ENCODE measurements at places on chromosomes 7 and 10.

- no peak for DNase-seq
Observed at GRCh38 chr10:30455816-30456215, 21.8 kb downstream of the MAP3K8 start.

- DNase-seq = peak; percentile 23
Observed at GRCh38 chr7:155750255-155751125, 61.8 kb downstream of the SHH start.

DNA sequence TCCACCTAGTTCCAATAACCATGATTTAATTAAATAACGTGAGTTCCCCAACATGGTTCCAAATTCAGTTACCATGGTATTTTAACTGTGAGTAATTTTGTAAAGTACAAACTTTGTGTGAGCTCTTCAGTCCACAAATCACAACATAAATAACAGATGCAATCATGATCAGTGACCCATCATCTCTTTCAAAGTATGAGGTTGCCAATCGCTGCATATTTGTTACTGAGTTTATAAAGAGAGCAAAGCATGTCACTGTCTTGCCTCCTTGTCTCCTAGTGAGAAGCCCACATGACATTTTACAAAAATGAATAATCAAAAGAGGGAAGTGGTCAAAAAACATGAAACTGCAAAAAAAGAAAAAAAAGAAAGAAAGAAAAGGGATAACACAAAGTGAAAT lies 69.1 kb upstream of the PDSS1 start:
- DNase-seq = no peak

DNA sequence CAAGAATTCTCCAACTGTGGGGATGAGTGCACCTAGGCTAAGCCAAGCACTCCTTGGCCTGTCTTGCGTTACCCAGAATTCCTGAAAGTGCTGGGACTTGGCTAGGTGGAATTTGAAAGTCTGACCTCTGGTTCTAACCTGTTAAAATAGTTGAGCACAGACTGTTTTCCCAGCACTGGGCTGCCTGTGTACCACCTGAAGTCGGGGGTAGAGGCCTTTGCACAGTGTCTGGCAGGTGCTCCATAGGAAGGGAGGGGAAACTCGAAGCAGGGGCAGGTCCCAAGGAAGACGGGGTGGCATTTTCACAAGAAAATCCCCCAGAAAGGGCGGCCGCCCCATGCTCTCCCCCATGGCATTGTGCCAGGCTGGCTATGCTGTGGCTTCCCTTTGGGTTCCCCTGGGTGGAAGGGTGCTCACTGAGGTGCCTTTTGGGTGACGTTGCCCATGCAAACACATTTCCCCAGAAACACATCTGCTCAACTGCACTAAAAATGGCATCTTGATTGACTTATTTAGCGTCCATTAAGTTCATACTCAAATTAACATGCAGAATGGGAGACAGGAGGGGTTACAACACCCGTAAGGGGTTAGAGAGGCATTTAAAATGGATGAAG lies 62.9 kb downstream of the SYPL1 start:
- DNase-seq = no peak

DNA sequence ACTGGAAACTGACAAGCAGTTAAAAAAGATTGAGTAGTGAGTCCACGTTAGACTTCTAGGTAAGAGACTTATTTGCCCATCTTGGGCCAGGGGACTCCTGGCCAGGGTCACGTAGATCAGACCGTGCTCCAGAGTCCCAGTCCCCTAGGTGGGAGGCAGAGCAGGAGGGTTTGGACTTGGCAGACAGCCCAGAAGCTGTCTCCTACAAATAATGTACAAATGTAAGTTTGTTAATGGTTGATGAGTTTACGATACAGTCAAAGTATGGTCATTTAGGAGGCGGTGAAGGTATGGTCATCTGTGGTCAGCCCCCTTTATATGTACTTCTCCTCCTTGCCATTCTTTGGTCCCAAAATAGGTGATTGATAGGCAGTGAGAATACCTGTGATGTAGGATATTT lies 28.2 kb downstream of the INPP5F start:
- DNase-seq = peak; percentile 70

DNA sequence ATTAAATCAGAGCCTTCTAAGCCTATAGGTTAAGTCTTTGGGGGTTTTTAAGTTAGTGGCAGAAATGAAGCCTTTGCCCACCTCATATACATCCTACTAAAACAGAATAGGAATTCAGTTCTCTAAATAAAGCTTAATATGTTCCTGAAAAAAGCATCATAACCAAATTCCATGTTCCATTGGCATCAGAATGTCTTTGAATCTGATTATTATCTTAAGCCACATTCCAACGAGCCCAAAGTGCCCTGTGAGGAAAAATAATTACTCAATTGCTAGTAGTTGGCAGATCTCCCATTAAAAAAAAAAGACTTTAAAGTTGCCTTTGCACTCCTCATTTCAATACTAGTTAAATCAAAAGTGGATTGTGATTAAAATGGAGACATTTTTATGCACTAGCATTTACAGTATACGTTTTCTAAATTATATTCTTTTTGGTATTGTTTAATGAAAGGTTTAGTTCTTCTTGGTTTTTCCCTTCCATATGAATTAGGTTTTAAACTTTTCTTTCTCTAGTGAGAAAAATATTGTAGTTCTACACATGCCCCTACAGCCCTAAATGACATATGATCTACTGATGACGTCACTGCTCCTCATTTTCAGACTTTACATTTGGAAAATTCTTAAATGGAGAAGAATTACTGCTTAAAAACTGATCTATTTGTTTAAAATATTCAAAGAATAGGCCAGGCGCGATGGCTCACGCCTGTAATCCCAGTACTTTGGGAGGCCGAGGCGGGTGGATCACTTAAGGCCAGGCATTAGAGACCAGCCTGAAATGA lies 54.3 kb upstream of the CABCOCO1 start:
- peak; percentile 4 for DNase-seq

DNA sequence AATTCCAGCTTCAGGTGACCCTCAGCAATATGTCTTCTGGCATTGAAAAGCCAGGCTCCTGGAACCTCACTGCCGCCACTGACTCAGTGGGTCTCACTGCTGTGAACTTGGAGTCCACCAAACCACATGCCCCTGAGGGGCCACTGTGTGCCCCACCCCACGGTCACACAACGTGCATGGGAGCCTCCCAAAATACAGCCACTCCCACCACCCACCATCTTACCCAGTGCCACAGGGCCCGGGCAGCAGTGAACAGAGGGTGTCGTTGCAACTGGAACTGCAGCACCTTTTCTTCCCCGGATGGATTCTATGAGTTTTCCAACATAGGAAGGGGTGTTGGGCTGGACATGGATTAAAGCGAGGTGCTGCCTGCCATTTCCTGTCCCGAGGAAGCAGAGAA lies 60.1 kb downstream of the ASB13 start:
- no peak for DNase-seq

- no peak for DNase-seq
Observed at GRCh38 chr7:157472311-157473050, 135.7 kb downstream of the DNAJB6 start.

GRCh38 chr10:132710036-132710686 lies 75.8 kb downstream of the NKX6-2 start:
- DNase-seq = no peak

GRCh38 chr7:123417580-123417979 lies 116.8 kb downstream of the IQUB start:
- peak; percentile 23 for DNase-seq

GRCh38 chr10:98539578-98539977 lies 92.8 kb upstream of the HPS1 start:
- DNase-seq = no peak

GRCh38 chr10:68223535-68224165 lies 8.3 kb downstream of the ATOH7 start:
- DNase-seq = peak; percentile 48

DNA sequence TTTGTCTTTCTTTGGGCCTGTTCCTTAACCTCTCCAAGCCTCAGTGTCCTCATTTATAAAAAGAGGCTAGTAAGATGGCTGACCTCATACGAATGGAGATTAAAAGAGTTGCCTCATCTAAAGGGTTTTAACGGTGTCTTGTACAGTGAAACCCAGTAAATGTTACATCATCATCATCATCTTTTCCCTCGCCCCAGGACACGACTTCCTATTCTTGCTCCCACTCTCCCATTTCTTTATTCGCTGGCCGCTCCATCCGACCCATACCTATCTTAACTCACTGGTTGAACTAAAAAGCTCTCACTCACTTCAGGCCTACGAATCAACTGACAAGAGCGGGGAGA lies 554 bp downstream of the FRA10AC1 start:
- peak; percentile 37 for DNase-seq

- peak; percentile 10 for DNase-seq
Observed at GRCh38 chr7:22826593-22826992, 3.9 kb upstream of the TOMM7 start.

DNA sequence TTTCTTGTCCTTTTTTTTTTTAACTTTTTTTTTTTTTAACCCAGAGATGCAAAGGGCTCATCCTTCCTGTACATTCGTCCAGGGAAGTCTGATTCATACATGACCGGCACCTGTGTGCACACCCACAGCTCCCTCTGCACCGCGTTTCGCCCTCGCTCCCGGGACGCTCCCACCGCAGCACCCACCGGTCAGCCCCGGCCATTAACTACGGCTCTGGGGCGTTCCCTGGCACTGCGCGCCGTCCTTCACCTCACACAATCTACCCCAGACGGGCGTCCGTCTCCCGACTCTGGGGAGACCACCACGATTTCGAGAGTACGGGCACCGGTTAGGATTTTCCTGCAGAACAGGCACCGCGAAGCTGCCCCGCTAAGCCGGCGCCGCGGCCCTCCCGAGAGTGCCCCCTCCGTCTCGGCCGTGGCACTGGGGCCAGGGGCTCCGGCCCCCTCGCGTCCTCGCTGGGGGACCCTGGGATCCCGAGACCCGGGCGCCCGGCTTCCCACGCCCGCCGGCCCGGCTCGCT lies 452 bp downstream of the ATE1 start:
- peak; percentile 53 for DNase-seq

DNA sequence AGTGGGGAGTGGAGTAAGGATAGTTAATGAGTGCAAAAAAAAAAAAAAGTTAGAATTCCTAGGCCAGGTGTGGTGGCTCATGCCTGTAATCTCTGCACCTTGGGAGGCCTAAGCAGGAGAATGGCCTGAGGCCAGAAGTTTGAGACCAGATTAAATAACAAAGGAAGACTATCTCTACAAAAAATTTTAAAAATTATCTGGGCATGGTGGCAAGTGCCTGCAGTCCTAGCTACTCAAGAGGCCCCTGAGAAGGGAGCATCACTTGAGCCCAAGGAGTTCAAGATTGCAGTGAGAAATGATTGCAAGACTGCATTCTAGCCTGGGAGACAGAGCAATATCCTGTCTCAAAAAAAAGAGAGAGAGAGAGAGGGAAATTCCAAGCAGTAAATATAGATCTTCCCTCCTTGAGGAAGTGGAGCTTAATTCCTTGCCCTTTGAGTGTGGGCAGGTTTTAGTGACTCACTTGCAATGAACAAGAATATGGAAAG lies 19.5 kb upstream of the CSTF2T start:
- peak; percentile 46 for DNase-seq

DNA sequence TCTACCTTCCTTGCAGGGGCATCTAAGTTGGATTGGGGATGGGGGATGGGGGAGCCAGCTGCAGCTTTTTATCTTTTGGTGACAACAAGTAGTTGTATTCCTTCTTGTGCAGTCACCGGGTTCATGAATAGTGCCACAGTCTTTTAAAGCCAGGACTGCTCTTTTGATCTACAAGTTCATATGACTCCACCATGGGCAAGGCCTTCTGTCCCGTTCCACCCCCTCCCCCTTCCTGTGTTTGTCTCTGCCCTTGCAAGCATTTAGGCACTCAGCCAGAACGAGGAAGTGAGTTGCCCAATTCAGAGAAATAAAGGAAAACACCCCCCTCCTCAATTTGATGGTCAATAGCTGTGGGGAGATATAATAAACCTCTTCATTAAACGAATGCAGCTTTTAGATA lies 44.8 kb upstream of the EGR2 start:
- DNase-seq = peak; percentile 50

DNA sequence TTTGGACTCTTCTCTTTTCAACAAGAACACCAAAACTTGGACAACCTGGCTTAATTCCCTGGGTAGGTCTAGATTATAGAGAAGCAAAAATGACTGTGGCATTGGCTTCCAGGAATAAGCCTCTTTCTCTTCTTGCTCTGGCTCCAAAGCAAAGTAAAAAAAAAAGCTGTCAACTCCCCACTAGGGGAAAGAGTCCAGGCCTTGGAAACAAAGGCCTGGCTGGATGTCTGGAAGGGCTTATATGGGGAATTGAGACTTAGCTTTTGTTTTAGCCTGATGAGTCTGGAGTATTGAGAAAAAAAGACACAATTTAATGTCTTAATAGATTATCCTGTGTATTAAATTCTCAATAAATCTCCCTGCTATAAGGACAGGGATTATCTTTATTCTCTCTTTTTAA lies 300.6 kb downstream of the SORCS3 start:
- DNase-seq = no peak

DNA sequence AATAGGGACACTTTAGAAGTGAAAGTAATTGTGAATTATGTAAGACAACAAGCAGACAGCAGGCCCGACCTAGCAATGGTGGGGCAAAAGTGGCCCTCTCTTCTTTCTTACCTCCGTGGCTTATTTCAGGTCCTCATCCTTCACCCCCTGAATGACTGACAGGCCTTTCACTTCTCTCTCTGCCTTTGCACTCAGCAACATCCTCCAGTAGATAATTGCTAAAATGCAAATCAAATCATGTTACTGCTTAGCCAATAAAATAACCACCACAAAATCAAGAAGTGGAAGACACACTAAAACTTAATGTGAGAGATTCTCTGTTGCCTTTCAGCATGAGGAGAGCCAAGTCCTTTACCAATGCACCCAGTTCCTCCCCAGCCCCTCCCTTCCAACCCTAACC lies 274.6 kb upstream of the ZNF32 start:
- DNase-seq = no peak

- DNase-seq = peak; percentile 0
Observed at GRCh38 chr10:87799860-87800259, 18.2 kb downstream of the ATAD1 start.

DNA sequence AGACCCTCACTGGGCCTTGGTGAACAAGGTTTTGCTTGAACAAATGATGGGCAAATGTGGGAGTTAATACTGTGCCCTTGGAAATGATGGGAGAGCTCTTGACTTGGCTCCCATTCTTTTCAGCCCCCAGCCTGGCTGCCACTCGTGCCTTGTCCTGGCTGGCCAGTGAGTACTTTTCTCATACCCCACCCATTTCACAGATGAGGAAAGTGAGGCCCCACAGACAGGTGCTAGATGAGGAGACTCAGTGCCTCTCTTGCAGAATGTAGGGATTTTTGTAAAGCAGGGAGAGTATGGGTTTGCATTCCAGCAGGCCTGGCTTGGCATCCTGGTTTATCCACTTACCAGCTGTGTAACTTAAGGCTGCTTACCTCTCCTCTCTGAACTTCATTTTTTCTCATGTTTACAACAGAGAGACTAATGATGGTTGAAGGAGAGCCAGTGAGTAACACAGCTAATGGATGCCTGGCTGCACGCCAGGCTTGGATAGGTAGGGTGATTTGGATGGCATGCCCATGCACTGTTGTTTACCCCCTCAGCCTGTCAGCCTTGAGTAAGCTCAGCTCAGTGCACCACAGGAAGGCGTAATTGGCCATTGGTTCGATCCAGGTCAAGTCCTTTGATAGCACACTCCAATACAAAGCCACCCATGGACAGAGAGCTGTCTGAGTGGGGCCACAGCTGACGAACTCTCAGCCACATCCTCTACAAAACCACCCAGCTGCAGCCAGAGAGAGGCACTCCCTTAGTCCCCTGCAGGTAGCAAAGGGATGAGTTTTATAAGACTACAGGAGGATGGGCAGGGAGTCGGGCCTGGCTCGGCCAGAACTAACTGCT lies 436.8 kb downstream of the RPS24 start:
- DNase-seq = peak; percentile 89

- DNase-seq = no peak
Observed at GRCh38 chr7:93310346-93310745, 78.2 kb downstream of the VPS50 start.

Measured in NCI-H69 (cell line).